ENCODE measurements at places on chromosomes 7 and 10.
A peak's percentile ranks its signal among the peaks of the same experiment; 100 is the strongest.

DNA sequence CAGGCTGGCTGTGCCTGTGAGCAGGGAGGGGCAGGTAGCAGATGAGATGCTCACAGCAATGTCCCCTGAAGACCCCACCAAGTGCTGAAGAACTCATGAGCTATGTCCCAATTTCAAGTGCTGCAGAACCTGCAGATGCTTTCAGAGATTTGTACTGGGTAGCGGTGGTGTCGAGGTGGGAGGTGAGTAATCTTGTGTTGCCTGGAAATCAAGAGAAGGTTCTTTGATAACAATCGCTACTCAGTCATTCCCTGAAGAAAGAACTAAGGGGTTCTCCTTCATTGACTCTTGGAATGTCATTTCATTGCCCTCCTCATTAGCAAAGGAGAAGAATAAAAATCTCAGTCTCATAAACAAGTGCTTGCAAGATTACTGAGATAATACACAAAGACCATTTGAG lies 246.4 kb downstream of the EMX2 start:
- no peak for DNase-seq

GRCh38 chr7:133082390-133082766 lies 488 bp upstream of the CHCHD3 start:
- no peak for DNase-seq

- no peak for DNase-seq
Measured at GRCh38 chr10:45592432-45592831, 80.1 kb downstream of the ZFAND4 start.

DNA sequence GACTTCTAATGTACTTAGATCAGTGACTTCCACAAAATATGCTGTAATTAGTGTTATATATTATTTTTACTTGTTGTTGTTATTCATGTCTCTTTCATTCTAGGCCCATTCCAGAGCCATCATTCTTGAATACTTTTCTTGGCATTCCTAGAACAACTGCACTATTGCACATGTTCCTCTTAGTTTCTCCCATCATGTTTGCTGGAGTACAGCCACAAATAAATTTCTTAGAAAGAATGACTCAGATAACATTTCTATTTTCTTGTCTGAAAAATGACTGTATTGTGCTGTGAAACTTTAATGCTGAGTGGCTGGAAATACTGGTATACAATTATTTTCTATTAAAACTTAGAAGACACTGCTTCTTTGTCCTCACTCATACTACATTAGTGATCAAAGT lies 651.0 kb upstream of the STEAP1 start:
- no peak for DNase-seq

DNA sequence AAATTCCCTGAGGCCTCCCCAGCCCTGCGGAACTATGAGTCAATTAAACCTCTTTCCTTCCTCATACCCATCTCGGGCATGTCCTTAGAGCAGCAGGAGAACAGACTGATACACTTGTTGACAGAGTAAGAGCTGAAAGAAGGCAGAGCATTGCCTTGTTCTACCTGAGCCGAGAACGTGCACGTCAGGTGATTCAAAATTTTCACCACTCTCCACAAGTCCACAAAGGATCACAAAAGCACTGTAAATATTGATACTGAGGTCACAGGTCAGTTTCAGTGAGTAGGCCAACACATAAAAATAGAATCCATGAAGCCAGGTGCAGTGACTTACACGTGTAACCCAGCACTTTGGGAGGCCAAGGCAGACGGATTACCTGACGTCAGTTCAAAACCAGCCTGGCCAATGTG lies 27.8 kb downstream of the DCLRE1C start:
- no peak for DNase-seq

DNA sequence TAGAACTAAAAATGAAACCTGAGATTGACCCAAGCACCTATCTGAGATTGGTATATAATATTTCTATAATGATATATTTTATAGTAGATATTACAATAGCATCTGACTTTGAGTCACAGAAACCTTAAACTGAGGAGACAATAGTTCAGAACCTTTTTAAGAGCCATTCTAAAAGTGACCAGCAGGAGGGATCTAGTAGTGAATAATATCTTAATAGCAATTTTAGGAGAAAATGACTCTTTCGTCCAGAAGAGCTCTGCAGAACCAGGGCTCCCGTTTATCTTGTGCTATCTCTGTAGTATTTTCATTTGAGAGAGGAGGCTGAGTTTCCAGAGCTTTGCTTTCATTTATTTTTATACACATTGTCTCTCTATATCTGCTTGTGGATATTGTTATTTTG lies 68.1 kb downstream of the PODXL start:
- no peak for DNase-seq

- DNase-seq: no peak
Measured at GRCh38 chr7:116776610-116777289, 85.6 kb upstream of the CAPZA2 start.

GRCh38 chr7:8442814-8443304 lies 9.4 kb downstream of the NXPH1 start:
- peak; percentile 21 for DNase-seq

DNA sequence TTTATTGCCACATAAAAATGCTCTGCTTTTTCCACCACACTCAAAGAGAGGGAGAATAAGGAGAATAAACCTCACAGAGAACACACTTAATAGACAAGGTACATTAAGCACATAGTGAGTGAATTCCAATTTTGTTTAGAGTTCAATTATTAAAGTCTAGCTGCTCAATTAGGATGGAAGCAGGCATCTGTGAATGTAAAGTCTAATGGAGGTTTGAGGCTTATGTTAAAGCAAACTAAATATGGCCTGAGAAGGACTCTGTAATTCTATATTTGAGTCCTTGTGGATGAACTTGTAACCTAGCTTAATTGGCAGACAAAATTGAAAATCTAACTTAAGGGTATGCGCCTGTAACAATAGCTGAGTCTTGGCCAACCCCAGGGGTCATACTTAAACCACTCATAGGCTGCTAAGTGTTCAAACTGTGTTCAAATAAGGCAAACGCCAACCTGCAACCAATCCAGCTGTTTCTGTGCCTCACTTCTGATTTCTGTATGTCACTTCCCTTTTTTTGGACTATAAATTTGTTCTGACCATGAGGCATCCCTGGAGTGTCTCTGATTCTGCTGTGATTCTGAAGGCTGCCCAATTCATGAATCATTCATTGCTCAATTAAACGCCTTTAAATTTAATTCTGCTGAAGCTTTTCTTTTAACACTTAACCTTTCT lies 31.3 kb upstream of the NME8 start:
- DNase-seq: no peak

GRCh38 chr7:122132341-122132740 lies 11.7 kb downstream of the AASS start:
- DNase-seq: no peak

GRCh38 chr10:91545384-91545783 lies 87.5 kb downstream of the PPP1R3C start:
- no peak for DNase-seq

- no peak for DNase-seq
Measured at GRCh38 chr10:8049045-8049864, 5.2 kb upstream of the GATA3 start.

- DNase-seq: no peak
Measured at GRCh38 chr7:17391366-17391765, 92.9 kb downstream of the AHR start.

Data from activated CD8-positive, alpha-beta memory T cell treated with anti-CD3 and anti-CD28 coated beads for 1 hour (primary cell).